Activated CD4-positive, CD25-positive, alpha-beta regulatory T cell treated with anti-CD3 and anti-CD28 coated beads, Interleukin-2, amount 50 U/mL, for 24 hours (primary cell): ENCODE measurements at places on chromosomes 11 and 22.

DNA sequence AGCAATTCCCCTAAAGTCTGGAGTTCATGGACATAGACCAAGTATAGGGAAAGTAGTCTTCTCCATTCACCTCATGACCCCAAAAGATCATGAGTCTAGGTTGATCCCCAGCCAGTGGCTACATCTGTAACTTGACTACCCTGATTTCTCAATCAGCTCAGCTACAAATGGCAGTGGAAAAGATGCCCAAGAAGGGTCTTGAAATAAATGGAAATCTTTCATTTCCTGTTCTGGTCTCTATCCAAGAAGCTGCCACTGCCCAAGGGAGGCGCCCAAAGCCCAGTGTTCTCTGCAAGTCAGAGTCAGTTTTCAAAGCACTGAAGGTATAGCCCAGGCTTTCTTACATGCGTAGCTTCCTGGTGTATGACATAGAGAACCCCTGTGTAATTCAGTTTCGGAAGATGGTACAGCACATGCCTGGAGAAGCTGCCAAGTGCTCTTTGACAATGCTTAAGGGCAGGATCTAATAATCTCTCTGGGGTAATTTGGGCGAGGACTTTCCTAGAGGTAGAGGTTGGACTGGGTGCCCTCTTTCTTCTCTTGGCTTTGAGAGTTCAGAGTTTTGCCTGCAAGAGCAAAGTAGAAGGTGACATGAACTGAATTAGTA is 101.1 kb downstream of the ADAMTS15 start:
- no peak for ATAC-seq

DNA sequence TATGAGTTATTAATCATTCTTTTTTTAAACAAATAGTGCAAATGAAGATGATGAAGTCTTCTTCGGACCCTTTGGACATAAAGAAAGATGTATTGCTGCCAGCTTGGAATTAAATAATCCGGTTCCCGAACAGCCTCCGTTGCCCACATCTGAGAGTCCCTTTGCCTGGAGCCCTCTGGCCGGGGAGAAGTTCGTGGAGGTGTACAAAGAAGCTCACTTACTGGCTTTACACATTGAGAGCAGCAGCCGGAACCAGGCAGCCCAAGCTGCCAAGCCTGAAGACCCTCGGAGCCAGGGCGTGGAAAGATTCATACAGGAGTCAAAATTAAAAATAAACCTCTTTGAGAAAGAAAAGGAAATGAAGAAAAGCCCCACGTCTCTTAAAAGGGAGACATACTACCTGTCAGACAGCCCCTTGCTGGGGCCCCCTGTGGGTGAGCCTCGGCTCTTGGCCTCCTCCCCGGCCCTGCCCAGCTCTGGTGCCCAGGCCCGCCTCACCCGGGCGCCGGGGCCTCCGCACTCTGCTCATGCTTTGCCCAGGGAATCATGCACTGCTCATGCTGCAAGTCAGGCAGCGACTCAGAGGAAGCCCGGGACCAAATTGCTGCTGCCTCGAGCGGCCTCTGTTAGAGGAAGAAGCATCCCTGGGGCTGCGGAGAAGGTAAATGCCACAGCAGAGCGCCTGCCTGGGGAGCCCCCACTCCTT is 11.8 kb downstream of the GTSE1 start:
- no peak for ATAC-seq

GRCh38 chr11:83441601-83442000 is 155.4 kb upstream of the CCDC90B start:
- ATAC-seq, result no peak

DNA sequence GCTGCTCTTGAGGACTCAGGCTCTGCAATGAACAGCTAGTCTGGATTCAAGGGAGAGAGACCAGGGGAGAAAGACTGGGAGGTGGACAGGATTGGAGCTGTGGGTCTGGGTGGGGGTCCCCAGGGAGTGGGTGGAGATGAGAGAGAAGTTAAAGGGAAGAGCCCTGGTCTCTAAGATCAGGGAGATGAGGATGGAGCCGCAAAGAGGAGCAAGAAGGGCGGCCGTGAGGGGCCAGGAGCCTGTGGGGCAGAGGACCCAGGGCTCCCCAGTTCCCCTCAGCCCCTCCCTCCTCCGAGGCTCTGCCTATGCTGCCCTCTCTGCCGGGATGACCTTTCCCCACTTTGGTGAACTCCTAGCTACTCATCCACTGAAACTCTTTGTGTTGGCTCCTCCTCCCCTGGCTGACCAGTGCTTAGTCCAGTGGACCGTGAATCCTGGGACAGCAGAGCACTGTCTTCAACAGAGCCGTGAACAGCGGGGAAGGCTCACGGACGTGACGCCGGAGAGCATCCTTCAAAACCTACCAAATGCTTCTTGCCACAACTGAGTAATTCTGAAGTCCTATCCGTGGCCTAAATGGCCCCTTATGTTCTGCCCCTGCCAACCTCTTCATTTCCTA is 16.4 kb upstream of the RFPL3 start:
- no peak for ATAC-seq

DNA sequence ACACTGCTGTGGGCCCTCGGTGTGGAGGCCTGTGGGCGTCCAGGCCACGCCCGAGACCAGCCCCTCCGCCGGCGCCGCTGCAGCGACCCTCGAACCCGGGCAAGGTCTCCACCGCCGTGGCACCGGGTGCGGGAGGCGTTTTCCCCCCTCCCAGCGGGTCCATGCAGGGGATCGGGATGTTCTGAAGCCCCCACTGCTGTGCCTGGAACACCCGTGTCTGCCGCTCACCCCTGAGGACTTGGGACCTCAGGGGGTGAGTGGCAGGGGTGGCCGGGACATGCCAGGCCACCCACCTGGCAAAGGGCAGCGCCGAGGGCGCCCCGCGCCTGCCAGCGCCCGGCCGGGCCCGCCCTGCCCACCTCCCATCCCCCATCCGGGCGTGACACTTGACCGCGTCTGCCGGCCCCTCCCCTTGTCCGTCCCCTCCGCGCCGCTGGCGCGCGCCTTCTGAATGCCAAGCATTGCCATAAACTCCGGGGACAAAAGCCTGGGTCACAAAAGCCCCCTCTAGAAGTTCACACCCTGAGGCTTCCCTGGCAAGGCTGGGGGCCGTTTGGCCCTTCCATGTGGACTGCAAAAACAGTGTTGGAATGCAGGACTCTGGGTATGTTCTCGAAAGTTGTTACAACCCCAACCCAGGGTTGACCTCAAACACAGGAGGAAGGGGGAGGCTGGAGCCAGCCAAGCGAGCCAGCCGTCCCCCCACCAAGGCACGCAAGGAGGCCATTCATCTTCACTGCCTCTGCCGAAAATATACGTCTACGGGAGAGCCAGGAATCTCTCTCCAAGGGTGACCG is 819 bp upstream of the KCNQ1OT1 start:
- no peak for ATAC-seq

DNA sequence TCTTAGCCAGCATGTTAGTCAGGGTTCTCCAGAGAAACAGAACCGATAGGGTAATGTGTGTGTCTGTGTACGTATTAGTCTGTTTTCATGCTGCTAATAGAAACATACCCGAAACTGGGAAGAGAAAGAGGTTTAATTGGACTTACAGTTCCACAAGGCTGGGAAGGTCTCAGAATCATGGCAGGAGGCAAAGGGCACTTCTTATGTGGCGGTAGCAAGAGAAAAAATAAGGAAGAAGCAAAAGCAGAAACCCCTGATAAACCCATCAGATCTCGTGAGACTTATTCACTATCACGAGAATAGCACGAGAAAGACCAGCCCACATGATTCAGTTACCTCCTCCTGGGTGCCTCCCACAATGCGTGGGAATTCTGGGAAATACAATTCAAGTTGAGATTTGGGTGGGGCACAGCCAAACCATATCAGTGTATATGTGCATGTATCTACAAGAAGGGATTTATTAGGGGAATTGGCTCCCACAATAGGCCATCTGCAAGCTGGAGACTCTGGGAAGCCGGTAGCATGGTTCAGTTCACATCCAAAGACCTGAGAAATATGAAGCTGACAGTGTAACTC is 173.7 kb upstream of the NECTIN1 start:
- no peak for ATAC-seq

- ATAC-seq, result no peak
Observed at GRCh38 chr22:23231471-23232093, 51.3 kb downstream of the BCR start.

- ATAC-seq, result no peak
Observed at GRCh38 chr22:29353286-29353685, 35.1 kb downstream of the AP1B1 start.

- no peak for ATAC-seq
Observed at GRCh38 chr11:73087730-73088129, 54.4 kb downstream of the FCHSD2 start.

DNA sequence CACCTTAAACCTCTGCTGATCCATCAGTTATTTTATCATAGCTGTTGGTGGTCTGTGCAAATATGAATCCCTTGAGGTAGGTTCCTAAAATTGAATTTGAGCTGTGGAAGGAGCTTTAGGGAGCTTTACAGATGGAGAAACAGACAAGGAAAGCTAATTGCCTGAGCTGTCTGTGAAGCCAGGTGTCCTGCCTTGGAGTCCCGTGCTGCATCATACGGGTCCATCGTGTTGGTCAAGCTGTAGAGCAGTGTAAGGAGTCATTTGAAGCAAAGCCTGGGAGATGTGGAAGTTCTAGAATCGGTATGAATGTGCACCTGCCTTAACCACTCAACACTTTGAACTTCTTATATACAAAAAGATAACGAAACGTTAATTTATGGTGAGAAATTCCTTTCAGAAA is 1.0 kb downstream of the POLA2 start:
- ATAC-seq, result no peak

DNA sequence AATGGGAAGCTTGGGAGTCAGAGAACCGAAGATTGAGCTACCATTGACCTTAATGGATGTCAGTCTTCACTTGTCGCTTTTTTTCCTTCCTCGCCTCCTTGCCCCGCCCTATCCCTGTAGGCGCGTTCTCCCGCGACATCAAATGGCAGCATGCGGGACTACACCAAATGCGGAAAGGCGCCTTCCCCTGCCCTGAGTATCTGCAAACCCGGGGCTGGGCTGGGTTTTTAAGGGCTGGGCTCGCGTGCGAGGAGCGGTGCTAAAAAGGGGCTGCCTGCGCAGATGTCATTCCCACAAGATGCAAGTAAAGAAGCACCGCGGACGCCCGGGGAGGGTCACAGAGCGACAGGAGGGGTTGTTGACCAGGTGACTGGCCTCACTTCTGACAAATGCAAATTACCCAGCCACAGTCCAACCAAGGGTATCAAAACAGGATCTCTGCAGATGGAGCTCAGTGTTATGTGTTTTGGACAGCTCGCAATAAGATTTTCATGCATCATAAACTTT is 4.7 kb upstream of the FAM111B start:
- peak; percentile 59 for ATAC-seq

DNA sequence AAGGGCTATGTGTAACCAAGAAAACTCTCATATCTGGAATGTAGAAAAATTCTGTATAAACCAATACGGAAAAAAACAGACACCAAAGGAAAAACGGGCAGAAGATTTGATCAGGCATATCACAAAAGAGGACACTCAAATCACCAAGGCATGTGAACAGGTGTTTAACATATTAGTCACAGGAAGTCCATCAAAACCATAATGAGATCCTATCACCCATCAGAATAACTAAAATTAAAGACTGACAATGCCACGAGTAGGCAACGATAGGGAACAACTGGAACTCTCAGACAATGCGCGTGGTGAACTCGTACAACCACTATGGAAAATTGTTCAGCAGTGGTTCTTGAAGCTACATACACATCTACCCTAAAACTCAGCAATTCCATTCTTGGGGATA is 94.5 kb downstream of the MICAL3 start:
- ATAC-seq, result no peak

- ATAC-seq, result no peak
Observed at GRCh38 chr11:74871037-74871436, 77.9 kb downstream of the XRRA1 start.
